ENCODE measurements at places on chromosomes 3 and 15. TPM values are rescaled to one million over a fixed set of nuclear protein-coding genes. Genes with fewer than 3 reads are reported as not detected.

DNA sequence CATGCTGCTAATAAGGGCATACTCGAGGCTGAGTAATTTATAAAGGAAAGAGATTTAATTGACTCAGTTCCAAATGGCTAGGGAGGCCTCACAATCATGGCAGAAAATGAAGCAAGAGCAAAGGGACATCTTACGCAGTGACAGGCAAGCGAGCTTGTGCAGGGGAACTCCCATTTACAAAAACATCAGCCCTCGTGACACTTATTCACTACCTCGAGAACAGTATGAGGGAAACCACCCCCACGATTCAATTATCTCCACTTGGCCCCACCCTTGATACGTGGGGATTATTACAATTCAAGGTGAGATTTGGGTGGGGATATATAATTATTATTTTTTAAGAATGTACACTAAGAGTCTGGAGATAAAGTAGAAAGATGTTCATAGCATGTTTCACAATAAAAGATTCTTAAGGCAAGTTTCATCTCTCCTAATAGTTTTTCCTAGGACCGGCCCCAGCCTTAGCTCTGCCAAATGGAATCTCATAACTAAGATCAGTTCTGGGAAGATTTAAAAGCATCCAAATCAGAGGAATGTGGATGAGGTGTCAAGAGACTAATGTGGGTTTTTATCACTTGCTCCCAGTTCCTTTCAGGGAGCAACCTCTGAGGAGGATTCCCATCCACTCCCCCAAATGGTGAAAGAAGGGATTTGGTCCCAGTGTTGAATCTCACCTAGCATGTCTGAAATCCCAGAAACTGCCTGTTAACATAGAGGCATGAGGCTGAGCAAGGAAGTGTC is 221.0 kb downstream of the ZMAT3 start:
- no peak for DNase-seq

The GRAMD1C gene
- total RNA-seq, result 18.7 TPM

The TRPM1 gene
- total RNA-seq, result 0.96 TPM

GRCh38 chr15:71757741-71758530 is 52.4 kb upstream of the NR2E3 start:
- DNase-seq, result no peak

The FANCD2OS gene
- not detected for total RNA-seq

The CCDC33 gene
- not detected for total RNA-seq

- no peak for DNase-seq
Observed at GRCh38 chr15:101521591-101521990, 32.1 kb upstream of the PCSK6 start.

GRCh38 chr15:66724732-66725463 is 22.9 kb downstream of the SMAD6 start:
- DNase-seq, result no peak

DNA sequence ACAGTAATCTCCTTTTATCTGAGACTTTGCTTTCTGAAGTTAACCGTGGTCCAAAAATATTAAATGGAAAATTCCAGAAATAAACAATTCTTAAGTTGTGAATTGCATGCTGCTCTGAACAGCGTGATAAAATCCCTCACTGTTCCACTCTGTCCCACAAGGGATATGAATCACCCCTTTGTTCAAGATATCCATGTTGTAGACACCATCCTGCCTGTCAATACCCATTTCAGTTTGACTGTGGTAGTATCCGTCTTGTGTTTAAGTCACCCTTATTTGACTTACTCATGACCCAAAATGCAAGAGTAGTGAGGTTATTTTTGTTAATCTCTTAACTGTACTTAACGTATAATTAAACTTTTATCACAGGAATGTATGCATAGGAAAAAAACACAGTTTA is 435.0 kb downstream of the SHQ1 start:
- no peak for DNase-seq

GRCh38 chr3:59043391-59043790 is 6.4 kb downstream of the CFAP20DC start:
- DNase-seq, result no peak

DNA sequence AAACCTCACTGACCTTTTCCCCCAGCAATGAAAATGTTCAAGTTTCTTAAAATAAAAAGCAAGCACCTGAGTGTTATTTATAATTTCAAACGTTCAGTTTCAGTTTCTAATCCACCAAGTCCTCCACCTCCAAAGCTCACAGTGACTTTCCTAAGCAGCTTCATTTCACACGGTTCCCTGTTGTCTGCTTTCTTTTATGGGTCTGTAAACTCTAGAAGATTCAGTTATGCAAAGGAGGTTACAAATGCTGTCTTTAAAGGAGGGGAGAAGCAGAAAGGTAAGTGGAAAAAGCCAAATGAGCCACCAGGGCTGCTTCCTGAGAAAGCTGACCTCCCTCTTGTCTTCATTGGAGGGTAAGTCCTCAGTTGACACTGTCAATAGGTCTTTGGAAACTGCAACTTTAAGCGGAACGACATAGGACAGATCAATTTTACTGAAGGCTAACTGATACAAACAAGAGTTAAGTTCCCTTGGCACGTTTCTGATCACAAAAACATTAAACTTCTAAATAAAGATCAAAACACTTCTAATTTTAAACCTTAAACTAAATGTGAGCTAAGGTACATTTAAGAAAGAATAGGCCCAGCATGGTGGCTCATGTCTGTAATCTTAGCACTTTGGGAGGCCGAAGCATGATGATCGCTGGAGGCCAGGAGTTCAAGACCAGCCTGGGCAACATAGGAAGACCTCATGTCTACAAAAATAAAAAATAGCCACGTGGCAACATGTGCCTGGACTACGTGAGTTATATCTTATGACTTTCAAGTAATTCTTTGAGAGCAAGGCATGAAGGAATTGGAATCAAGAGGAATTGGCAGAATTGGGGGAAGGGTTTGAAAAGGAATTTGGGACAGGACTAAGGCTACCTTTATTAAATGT is 151.9 kb upstream of the UBE2E1 start:
- DNase-seq, result no peak

- no peak for DNase-seq
Observed at GRCh38 chr3:129610276-129610675, 3.8 kb upstream of the PLXND1 start.

The PPP1R14D gene
- total RNA-seq, result not detected

GRCh38 chr3:133925960-133926735 is 30.5 kb upstream of the RAB6B start:
- DNase-seq, result no peak

GRCh38 chr3:117366574-117366973 is 657.0 kb downstream of the TUSC7 start:
- no peak for DNase-seq

- no peak for DNase-seq
Observed at GRCh38 chr15:41304149-41304770, 28.1 kb downstream of the OIP5 start.

DNA sequence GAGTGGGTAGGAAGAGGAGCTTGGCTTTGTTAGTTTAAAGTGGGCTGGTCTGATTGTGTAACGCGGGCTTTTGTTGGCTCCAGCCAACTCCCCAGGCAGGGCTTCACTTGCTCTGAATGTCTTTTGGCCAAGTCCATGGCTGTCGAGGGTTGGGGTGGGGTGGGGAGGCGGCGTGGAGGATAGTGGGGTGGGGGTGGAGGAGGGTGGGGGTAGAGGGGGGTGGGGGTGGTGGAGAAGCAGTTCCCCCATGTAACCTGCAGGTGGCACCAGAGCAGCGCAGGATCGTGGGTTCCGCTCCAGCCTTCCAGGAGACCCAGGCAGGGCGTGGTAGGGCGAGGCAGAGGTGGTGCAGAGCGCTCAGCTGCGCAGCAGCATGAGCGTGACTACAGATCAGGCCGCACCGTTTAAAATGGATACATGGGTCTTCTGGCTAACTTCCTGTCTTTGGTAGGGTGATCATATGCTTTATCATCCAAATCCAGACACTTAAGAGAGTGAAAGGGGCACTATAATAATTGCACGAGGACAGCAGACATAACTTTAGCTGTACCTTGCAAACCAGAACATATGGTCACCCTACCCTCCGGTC is 28.3 kb downstream of the GOLGA6A start:
- DNase-seq, result peak; percentile 66

The HIGD2B gene
- not detected for total RNA-seq

The CTXN2 gene
- 3.9 TPM for total RNA-seq

- DNase-seq, result no peak
Observed at GRCh38 chr3:126582311-126582710, 23.6 kb upstream of the C3orf22 start.

GRCh38 chr15:68055224-68055705 is 1.1 kb downstream of the PIAS1 start:
- DNase-seq, result no peak

The ONECUT1 gene
- total RNA-seq, result 0.43 TPM

DNA sequence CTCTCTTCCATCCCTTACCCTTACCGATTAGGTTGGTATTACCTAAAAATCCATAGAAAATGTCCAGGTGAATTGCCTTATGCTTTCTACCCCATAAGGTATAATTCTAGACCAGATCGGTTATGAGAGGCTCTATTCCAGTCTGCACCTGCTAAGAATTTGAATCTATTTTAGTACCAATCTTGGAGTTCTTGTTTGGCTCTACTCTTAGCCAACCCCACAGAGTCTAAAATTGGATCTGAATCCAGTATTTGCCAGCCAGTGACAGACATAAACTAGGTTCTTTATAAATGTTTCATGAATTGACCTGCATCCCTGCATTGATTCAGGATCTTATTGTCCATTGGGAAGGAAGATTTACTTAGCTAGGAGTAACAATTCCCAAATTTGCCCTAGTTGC is 6.5 kb downstream of the KLHL24 start:
- no peak for DNase-seq

DNA sequence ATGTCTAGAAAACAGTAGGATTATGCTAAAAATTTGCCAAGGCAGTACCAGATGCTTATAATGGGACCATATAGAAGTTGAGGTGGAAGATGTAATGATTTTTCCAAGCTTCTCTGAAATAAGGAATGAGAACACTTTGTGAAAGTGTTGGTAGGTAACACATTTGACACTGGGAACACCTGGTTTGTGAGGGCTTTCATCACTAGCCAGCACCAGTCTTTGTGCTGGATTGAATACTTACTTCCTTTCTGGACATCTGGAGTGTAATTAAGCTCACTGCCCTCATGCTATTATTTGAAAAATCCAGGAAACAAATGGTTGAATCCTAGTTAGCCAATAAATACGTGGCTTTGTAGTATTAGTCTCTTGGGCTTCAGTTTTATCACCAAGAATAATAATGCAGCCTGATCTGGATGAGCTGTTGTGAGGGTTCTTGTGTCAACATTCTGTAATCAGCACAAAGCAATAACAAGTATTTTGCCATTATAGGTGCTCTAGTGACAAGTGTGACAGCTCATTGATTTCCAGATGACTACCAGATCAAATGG is 12.9 kb downstream of the CCDC80 start:
- no peak for DNase-seq

The TLR9 gene
- 0.51 TPM for total RNA-seq

The CFAP100 gene
- 0.29 TPM for total RNA-seq

The PTH1R gene
- total RNA-seq, result 24.8 TPM

The TRH gene
- total RNA-seq, result 0.99 TPM

DNA sequence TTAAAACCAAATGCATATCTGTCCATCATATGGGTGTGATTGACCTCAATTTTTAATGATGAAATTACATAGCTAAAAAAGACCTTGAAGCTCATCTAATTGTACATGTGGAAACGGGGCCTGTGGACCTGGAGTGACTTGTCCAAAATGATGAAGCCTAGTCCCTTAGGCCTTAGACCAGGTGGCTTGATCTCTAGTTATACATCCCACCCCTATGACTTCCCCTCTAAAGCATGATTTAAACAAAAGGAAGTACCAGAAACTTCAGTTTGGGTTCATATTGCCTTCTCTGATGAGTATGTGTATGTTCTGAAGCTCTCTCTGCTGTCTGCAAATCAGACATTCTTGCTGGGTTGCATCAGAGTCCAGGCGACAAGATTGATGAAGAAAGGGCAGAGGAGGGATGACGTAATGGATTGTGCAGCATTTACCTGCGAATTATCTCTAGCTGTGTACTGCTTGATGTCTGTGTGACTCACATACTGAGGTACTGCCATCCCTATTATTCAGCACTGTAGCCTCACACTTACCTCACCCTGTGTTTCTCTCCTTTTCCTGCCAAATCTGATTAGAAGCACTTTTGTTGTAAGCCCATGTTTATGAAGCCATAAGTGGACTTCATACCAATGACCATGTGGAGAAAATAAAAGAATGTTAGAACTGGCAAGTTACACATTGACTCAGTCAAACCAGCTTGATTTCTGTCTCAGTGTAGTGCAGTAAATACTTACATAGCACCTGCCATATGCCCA is 111.5 kb downstream of the FILIP1L start:
- no peak for DNase-seq

DNA sequence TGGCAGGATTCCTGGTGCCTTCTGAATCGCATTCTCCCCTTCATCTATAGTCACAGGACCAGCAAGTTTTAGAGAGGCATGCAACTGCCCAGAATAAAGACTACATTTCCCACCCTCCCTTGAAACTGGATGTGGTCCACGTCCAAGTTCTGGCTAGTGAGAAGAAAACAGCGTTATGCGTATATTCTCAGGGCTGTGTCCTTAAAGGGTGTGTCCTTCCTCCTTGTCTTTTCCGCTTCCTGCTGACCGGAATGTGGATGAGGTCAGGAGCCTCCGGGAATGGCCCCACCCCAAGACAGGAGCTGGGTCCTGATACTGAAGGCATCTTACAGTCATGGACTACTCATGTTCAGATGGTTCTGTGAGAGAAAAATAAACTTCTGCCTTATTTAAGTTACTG is 20.2 kb downstream of the CHST2 start:
- DNase-seq, result no peak

- no peak for DNase-seq
Observed at GRCh38 chr15:98875309-98875708, 132.3 kb downstream of the PGPEP1L start.

DNA sequence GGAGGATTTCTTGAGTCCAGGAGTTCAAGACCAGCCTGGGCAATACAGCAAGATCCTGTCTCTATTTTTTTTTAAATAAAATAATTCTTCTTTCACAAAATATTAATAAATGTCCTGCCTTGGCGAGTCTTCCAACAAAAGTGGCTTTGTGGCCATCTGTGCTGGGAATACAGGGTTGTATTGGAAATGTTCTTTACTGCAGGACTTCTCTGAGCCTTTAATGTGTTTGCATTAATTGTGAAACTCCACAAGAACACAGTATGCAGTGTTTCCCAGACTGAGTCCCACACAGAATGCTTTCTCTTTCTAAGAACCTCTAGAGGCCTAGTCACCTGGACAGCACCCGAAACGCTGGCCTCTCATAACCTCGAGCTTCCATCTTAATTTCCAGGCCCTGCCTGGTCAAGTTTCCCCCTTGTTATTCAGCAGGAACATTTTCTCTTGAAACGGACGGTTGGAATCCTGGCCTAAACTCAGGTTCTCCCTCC is 85.4 kb upstream of the ARRDC4 start:
- no peak for DNase-seq

The PAQR9 gene
- 8.2 TPM for total RNA-seq
